Fibroblast of the aortic adventitia (primary cell): ENCODE measurements at places on chromosomes 1 and 21.

DNA sequence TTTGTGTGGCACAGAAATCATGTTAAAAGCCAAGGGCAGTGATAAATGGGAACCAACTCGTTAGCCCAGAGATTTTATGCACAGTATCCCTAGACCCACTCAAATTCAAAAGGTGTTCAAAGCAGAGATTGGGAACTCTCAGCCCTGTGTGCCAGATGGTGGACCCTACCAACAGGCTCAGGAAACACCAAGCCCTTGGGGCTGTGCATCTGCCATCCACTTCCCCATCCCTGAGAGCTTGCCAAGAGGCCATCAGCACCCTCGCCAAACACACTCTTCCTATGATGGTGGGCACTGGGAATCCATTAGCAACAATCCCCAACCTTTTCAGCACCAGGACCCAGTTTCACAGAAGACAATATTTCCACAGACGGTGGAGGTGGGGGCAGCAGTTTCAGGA is 194.2 kb upstream of the NFIA start:
- no peak for DNase-seq

DNA sequence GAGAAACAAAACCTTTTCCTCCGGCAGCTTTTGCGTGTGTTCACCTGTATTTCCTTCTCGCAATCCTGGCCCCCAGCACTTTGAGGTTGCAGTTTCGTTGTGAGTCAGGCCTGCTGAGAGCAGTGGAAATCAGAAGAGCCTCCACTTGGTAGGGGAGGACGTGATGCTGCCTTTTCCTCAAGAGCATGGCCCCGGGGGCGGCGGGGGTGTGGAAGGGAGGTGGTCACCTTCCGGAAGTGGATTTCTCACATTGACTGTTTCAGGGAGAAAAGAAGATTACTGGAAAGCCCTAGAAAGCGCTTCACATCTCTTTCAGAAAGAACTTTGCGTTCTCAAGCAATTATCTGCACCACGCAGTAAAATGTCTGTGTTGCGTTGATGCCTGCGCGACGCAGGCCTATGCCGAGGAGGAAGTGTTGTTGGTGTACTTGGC is 12.2 kb upstream of the IL10 start:
- no peak for DNase-seq

DNA sequence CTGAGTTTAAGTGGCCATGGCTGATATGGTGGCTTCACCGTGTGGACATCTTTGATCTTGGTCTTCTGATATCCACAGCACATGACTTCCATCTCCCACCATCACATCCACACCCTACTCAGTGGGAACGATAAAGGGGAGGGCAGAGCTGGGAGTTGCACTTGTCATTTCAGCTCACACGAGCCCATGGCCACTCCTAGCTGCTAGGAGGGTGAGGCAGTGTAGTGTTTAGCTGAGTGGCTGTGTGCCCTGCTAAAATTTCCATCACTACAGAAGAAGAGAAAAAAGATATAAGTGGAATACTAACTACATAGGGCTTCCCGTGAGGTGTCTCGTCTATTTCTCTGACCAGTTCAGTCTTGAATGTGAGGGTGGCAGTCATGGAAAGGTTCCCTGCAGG is 123.3 kb upstream of the EDN2 start:
- DNase-seq = no peak

GRCh38 chr1:227791425-227792143 is 23.9 kb upstream of the PRSS38 start:
- DNase-seq = no peak

DNA sequence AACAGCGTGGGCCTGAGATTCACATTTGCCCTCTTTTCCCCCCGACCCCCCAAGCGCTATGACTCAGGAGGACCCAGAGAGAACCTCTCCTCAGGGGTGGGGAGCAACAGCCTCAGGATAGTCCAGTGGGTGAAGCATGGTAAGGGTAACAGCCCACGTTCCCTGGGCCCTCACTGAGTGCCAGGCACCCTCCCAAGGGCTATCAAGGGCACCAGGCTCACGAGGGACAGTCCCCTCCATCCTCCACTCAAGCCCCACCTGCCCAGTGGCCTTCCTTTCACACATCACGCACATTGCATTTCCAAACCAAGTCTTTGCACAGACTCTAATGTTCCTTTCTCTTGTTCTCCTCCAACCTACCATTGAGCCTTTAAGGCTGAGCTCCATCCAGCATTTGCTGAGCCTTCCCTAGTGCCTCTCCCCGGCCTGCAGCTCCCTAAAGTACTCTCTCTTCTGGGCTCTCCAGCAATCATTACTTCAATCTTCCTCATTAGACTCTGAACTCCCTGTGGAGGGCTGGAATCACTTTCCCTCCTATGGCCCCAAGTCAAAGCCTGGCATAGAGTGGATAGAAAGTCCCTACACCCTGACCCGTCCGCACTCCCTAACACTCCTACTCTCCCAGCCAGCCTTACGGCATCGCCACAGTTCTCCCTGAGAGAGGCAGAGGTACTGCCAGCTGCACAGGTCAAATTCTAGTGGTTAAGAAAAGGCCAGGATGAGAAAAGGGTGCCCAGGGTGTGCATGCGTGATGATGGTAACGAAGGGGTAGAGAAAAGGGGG is 1.0 kb downstream of the AKR7A2 start:
- peak; percentile 26 for DNase-seq

GRCh38 chr1:21904704-21905520 is 32.2 kb downstream of the HSPG2 start:
- DNase-seq = peak; percentile 81

GRCh38 chr1:171298696-171299095 is 15.3 kb upstream of the FMO4 start:
- DNase-seq = no peak

DNA sequence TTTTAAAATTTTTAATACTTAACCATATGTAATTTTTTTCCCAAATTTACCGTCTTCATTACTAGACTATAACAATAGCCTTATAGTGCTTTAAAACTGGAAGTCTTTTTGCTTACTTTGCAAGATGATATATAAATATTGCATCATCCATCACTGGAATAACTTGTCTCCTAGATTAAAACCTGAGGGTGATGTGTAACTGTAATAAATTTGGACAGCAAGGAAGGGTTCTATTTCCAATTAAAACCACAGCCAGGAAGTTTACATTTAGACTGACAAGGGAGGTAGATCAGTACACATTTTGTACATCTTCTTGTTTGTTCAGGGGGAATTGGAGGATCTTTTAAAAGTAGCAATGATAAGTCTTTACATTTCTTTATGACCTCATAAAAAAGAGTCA is 21.9 kb downstream of the NTNG1 start:
- DNase-seq = no peak

DNA sequence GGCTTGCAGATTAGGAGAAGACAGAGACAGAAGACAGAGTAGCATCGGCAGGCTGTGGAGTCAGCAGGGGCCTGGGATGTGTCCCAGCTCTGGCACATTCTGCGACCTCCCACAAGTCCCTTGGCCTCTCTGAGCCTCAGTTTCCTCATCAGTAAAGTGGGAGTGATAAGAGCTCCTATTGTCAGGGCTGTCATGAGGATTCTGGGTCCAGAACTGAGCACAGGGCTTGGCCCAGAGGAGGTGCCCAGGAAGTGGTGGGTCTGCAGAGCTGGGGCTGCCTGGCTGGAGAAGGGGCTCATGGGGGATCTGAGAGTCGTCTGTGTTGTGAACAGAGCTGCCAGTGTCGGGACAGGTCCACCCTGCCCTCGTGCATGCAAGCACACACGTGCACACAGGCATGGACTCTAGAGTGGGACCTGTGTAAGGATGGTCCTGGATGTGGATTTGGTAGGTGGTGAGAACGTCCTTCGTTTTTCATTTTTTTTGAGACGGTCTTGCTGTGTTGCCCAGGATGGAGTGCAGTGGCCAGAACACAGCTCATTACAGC is 262.9 kb downstream of the PTPRU start:
- DNase-seq = no peak

DNA sequence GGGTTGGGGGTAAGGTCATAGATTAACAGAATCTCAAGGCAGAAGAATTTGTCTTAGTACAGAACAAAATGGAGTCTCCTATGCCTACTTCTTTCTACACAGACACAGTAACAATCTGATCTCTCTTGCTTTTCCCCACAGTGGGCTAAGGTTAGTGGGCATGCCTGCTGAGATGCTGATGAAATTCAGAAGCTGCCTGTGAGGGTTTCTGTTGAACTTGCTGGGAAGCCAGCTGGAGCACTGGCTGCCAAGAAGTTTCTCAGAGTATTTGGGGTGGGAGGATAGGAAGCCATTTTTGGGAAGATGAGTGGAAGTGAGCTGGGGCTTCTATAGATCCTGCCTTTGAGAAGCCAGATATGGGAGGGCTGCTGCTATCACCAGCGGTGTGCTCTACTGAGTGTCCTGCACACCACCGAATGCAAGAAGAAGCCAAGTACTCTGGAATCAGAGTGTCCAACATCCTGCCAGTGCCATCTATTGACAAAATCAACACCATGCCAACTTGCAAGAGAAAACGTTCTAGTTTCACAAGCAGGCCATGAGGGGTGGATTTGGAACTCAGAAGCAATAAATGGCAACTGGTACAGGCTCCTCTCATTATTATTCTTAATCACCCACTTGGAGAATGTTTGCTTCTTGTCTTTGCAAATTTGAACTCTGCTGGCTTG is 102.7 kb downstream of the PTPRU start:
- no peak for DNase-seq

DNA sequence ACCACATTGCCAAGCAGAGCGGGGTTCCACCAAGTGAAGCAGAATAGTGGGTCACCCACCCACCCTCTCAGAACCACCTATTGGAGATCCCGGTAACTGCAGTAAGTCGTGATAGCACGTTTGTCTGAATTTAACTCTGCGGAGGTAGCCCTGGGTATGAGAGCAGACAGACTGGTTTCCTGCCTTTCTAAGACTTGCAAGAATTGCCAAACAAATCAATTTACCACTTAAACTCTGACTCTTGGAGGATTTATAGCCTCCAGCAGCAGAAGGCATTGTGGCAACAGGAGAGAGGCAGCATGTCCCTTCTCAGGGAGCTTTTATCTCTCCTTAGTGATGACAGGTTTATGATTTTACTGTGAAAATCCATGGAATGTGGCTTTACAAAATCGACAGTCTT is 287.9 kb upstream of the FMN2 start:
- no peak for DNase-seq

- DNase-seq = no peak
Measured at GRCh38 chr1:88399690-88400089, 284.4 kb upstream of the PKN2 start.

DNA sequence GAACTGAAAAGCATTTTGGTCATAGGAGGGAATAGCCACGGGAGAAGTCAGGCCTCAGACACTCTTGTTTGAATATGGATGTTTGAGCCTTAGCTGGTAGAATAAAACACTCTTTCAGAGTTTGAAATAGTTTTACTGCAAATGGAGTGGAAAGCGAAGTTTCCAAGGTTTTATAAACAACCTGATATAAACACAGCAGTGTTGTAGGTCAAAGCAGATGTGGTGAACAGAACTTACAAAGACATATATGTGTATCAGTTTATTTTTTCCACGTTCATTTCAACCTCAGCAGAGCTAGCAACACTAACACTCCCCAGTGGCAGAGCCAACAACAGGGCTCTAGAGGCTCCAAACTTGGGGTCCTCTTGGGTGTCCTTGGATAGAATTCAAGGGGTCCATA is 89.9 kb downstream of the WLS start:
- DNase-seq = no peak

- no peak for DNase-seq
Measured at GRCh38 chr1:101216623-101217022, 20.2 kb upstream of the S1PR1 start.

DNA sequence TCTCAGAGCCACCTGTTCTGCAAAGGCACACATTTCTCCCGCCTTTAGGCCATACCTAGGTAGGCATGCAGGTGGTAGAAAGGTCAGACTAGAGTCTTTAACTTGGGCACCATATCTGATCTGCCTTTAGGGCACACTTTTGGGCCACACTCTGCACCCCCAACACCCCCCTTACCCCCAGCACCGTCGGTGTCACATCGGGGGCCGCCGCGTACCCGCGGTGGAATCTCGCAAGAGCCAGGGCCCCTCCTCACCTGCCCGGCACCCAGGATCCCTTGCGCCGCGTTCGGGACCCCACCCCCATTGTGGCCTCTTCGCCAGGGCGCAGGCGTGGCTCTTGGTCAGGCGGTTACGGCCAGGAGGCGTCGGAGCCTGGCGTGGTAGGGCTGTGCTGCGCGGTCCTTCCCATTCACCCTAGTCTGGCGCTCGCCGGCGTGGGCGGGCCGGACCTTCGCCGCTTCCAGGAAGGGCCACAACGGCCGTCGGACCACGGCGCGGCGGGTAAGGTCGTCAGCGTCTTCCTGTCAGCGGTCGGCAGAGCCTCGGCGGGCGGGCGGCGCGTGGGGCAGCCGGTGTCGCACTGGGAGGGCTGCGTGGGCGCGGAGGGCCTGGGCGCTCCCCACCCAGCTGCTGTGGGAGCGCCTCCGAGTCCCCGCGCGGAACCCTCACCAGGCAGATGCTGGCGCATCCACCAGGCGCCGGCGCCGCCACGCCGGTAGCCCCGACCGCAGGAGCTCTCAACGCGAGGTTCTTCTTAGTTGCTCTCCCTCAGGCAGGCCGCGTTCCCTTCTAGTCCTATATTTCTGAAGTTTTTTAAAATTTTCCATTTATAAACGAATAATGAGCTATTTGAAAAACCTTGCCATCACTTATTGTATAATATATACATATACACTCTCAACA is at the start of gene DNAH14:
TSS of gene DNAH14 (plus strand) at position 341 of the 903 bp plus-strand sequence. CDS start 23,028 bp downstream, outside the sequence.
- DNase-seq = peak; percentile 72

DNA sequence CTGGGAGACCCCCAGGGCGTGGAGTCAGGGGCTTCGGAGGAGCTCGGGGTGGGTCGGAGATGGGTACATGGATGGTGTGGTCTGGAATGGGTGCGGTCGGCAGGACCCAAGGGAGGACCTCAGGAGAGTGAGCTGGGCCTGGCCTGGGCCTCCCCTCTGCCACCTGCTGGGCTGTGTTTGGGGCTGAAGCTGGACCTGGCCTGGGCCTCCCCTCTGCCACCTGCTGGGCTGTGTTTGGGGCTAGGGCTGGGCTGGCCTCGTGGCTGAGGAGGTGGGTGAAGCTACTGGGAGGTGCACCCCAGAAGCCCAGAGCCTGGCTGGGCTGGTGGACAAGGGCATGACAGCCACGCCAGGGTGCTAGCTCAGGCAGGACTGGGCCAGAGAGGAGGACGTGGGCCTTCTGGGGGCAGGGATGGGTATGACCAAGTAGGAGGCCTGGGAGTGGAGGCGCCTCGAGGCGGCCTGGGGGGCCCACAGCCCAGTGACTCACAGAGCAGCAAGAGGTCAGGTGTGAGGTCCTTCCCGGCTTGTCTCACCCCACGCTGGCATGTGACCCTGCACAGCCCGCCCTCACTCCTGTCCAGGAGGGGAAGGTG is 14.5 kb downstream of the SAMD11 start:
- peak; percentile 25 for DNase-seq

DNA sequence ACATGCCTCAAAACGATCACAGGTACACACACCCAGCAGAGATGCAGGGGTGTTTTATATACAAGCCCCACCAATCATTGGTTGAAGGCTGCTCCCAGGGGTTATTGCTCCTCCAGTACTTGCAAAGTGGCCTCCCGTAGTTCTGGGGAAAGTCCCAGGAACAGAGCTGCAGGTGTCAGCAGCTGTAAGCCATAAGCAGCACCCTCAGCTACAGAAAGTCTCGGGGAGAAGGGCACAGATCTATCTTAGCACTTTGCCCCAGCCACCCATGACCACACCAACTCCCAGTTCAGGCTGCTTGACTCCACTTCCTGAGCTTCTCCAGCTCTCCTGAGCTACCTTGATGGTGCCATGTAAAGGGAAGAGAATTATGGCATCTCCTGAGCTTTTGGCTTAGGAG is 222.7 kb upstream of the GJB5 start:
- DNase-seq = no peak

GRCh38 chr1:60908159-60908558 is 174.2 kb upstream of the NFIA start:
- DNase-seq = no peak

- DNase-seq = no peak
Measured at GRCh38 chr1:218671573-218671972, 326.4 kb downstream of the TGFB2 start.

GRCh38 chr1:156474966-156475365 is 25.6 kb downstream of the MEF2D start:
- DNase-seq = no peak
